ENCODE measurements at places on chromosomes 1 and 21.
A peak's percentile ranks its signal among the peaks of the same experiment; 100 is the strongest.

DNA sequence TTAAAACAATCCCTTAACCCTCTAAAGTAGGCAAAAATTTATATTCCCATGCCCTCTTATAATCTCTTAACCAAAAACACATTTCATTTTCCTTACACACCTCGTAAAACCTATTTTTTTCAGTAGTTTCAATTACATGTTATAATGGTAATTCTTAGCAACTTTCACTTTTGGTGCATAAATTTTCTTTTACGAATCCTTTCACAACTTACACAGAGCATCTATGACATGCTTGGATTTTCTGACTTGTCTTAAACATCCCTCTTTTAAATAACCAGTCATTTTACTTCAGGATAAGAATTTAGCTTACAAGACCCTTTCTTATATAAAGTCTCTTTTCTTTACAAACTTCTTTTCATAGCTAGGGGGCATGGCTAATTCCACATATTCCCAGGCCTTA, 8.9 kb upstream of the MRPL55 start:
- ATAC-seq, result no peak

GRCh38 chr1:220701974-220702373, 11.8 kb downstream of the C1orf115 start:
- ATAC-seq, result no peak

DNA sequence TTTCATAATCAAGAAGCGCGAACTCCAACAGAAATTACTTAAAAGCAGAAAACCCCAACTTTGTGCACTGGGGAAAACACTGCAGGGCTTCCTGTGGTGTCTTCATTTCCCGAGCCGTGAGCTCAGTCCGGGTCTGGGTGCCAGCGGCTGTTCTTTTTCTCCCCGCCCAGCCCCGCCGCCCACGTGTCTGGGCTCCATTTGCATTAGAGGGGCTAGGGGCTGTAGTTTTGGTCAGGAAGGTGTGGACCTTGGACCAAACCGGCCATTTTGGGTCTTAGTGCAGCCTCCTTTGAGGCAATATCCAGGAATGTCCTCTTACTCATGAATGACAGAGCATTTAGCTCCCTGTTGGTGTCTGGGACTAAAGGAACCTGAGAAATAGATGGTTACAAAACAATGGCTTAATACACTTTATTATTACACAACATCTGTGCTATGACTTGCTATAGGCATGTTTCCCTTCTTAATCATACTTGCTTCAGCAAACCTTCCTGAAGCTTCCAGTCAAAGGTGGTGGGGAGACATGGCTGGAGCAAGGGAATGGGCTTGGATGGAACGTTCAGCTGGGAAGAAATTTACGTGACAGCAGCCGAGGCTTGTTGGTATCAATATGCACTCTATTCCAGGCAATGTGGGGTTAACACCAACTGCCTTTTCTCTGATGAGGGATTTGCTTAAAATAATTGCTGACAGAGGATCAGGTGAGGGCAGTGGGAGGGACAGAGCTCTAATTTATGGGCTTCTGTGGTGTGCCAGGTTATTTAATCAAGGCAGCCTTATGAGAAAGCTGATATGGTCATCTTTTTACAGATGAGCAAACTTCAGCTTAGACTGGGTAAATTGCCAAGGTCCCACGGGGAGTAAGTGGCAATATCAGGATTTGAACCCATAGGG, 1.1 kb downstream of the AGTRAP start:
- peak; percentile 68 for ATAC-seq

- ATAC-seq, result no peak
Measured at GRCh38 chr1:228542981-228543380, 55.8 kb downstream of the RNF187 start.

DNA sequence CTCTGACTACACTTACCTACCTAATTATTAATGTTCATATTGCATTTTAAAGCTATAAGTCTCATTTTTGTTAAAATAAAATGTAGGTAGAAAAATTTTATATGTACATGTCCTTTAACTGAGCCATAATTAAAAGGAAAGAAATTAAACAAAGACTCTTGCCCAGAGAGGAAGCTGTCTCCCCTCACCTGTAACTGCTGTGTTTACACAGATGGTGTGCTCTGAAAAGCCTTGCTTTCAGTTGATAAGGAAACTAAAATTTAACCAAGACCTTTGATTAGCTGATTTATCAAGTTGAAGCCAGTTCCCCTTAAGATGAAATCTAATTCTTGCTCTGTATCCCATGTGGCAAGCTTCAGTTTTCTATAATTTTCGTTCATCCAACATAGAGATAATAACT, 213.5 kb downstream of the LYPLAL1 start:
- ATAC-seq, result no peak

GRCh38 chr1:165543532-165544438, at the start of gene LRRC52:
Gene LRRC52 (plus strand): TSS chr1:165544000. CDS start chr1:165544297, 297 bp downstream.
- ATAC-seq, result no peak

- ATAC-seq, result no peak
Measured at GRCh38 chr1:44812822-44813543, 4.7 kb downstream of the BTBD19 start.

GRCh38 chr1:37167479-37167878, 133.2 kb upstream of the GRIK3 start:
- no peak for ATAC-seq

DNA sequence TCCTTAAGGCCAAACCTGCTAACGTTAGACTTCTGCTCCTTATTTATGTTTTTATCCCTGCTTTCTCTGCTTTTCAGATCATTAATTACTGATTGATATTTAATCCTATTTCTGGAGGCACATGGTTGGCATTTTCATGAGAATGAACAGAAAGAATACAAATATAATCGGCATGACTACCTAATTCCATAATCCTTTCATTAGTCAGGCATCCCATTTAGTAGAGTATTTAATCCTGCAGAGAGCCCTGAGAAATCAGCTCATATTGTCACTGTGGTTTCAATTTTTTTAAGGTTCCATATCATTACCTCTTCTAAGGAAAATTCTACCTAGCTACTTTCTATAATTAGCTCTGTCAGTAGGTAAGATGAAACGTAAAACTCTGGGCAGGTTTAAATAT, 238.8 kb downstream of the NCAM2 start:
- no peak for ATAC-seq

GRCh38 chr1:109151146-109151990, 37.5 kb downstream of the ELAPOR1 start:
- peak; percentile 84 for ATAC-seq

- ATAC-seq, result no peak
Measured at GRCh38 chr1:183385340-183386144, 32.6 kb downstream of the NMNAT2 start.

All from SK-N-SH treated with all-trans-retinoic acid at 6 μM for 48 hours (cell line).